Stimulated activated CD8-positive, alpha-beta memory T cell treated with anti-CD3 and anti-CD28 coated beads, Interleukin-7, amount 100 ng/mL, for 1 hour (primary cell): ENCODE measurements at places on chromosomes 2 and 18.

- DNase-seq: no peak
Observed at GRCh38 chr2:105073591-105073990, 35.7 kb downstream of the MRPS9 start.

DNA sequence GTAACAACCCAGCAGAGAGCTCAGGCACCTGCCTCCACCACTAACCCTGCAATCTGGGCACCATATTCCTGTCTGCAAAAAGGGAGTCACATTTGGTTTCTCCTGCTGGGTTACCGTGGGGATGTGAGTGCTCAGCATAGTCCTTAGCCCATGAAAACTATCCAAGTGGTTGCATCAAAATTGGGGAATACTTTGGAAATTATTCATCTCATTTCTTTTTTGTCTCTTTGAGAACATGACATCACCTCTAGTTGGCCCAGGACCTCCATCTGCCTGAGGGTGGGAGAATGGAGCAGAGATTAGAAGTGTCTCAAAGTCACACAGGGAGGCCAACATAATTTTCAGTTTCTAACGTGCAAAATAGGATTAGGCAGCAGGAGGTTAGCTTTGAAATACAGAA lies 19.3 kb upstream of the SPP2 start:
- no peak for DNase-seq

DNA sequence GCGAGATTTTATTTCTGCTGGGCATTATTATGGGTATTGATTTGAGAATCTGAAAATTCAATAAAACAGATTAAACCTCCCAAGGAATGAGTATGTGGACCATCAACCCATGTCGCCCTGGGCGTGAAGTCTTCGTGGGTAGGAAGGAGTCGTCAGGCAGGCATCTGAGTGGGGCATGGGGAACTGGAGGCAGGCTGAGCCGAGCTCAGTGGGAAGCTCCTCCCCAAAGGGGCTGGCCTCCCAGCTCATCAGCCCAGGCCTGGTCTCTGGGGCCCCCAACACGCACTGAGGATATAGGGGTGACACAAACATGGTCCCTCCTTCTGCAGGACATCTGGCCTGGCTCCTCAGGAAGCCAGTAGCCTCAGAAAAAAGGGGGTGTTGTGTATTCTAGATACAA lies 265.2 kb downstream of the TFCP2L1 start:
- no peak for DNase-seq

DNA sequence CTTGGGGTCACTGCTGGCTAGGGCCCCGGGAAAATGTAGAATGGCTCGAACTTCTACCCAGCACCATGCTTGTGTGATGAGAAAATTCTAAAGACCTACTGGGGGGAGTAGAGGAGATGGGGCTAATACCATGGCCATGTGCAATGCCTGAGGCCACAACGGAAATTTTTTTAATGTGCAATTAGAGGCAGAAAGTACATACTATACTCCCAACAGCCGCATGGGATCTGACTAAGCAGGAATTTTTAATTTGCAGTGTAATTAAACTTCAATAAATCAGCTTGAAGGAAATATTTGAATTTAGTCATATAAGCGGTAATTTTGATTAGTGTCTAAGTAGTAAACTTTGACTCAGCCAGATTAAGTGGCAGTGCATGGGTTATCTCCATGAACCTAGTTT lies 53.2 kb upstream of the CNGA3 start:
- no peak for DNase-seq

DNA sequence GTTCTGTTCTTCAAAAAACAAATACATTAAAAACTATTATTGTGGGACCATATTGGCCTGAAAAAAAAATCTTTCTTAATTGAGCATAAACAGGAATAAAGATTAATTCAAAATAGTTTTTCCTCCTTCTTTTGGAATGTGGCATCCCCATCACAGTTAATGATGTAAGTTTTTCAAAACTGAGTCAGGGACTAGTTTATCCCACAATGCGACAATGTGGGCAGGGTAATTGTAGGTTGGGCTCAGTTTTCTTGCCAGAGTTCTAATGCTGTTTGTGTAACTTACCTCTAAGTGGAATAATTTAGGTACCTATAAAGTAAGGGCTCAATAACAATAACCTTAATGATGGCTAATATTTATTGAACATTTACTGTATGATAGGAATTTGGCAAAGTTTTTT lies 82.0 kb downstream of the PMS1 start:
- DNase-seq: no peak

DNA sequence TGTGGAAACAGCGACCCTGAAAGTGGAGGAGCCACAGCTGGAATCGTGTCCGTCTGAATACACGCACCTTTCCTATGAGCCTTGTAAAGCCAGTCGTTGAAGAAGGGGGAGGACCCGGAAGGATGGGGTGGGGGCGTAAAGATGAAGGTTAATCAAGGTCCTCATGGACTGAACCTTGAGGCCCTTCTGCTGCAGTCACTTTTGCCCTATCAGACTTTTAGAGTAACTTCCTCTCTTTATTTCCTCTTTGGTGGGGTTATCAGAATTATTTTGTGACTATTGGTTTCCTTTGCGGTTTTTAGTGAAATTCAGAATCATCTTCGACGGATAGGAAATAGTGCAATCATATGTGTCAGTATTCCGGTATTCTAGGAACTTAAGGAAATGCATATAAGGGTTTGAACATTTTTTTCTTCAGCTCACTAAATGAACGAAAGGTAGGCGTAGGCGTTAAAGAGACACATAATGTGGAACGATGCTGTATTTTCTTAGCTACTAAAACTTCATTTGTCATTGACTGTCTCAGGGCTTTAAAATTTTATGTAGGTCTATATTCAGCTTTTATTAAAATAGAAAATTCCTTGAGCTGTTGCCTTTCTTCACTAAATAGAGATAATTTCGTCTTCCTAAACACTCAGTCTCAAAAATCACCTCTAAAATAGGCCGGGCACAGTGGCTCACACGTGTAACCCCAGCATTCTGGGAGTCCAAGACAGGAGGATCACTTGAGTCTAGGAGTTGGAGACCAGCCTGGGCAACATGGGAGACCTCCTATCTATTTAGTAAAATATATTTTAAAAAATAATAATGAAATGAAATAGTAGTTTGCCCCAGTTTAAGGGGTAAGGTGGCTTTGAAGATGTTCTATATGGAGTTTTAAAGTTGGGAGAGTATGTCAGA lies 1.4 kb upstream of the YES1 start:
- no peak for DNase-seq

- DNase-seq: no peak
Observed at GRCh38 chr2:154837035-154837434, 138.5 kb downstream of the KCNJ3 start.

GRCh38 chr2:127218812-127219170 lies 1.3 kb downstream of the CYP27C1 start:
- DNase-seq: no peak

DNA sequence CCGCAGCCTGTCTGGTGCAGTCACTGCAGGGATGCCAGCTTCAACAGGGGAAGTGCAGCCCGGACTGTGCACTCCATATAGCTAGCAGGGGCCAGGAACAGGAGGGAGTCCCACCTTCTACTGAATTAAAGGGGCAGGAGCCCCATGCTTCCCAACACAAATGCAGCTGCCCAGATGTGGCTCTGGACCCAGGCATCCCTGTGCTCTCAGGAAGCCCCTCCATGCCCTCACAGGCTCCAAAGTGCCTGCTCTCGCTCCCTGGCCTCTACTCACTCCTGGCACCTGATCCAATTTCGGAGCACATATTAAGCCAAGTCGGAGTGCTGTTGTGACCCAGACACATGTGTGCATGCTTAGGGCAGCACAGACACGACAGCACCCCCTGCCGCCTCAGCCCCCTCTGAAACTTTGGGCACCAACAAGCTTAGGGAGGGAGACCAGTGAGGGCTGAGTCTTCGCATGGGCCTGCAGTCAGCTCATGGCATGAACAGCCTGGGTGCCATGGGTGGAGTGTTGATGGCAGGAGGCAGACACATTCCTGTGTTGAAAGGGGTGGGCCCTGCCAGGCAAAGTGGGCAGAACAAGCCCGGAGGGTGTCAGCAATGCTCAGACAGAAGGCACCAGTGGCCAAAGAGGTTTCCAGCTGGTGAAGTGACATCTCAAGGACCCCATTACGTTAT lies 83.5 kb downstream of the ZNF804A start:
- no peak for DNase-seq

- DNase-seq: no peak
Observed at GRCh38 chr2:189585226-189585756, 4.7 kb upstream of the SLC40A1 start.

DNA sequence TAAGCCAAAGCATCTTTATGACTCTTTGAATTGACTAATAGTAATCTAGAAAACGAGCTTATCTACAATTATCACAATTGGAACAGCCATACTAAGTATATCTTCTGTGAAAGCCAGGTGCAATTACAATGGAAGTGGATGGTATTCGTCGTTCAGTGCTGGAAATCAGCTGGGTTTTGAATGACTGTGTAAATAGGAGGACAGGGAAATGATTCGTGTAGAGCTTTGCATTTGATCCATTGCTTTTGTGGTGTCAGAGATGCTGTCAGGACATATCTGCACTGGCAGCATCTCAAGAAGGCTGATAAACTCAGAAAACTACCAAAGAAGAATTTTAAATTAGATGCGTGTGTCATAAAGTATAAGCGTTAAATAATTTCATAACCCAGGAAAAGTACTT lies 187.1 kb downstream of the ZNF407 start:
- no peak for DNase-seq

DNA sequence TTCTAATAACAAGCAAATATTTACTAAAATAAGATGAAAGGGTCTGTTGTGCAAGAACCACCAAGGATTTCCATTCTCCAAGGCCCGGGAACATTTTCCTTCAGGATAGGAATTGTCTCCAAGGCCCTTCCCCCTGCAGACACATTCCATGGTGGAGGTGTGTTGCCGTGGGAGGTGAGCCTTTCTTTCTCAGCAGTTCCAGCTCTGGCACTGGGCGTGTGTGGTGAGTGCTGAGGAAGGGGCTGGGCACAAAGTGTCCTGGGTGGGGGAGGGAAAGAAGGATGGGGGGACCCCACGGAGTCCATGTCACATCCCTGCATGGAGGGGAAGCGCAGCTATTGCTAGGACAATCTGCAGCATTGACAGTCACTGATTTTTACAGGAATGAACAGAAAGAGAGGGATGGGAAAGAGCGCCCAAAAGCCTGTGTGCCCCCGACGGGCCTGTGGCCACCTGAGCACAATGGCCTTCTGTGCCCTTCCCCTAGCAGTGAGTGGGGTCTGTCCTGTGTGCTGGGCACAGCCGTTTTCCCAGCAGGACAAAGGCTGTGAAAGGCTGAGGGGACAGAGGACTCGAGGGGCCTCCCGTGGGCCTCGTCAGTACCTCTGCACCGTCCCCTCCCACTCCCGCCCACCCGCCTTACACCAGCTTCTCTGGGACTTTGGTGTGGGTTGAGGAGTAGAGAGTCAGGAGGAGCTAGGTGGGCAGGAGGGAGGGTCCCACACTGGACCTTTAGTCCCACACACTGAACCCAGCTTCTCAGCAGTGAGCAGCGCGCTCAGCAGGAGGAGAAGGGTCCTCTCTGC lies 79.8 kb downstream of the PTGR3 start:
- no peak for DNase-seq

- no peak for DNase-seq
Observed at GRCh38 chr2:226228080-226228479, 571.5 kb downstream of the IRS1 start.

GRCh38 chr2:12282780-12283695 lies 433.7 kb upstream of the TRIB2 start:
- no peak for DNase-seq

GRCh38 chr18:13597068-13597467 lies 129.3 kb downstream of the FAM210A start:
- DNase-seq: no peak

- no peak for DNase-seq
Observed at GRCh38 chr2:231514951-231515297, 15.3 kb downstream of the NMUR1 start.

- DNase-seq: no peak
Observed at GRCh38 chr2:175309799-175310198, 128.3 kb upstream of the ATP5MC3 start.

- no peak for DNase-seq
Observed at GRCh38 chr2:103464831-103465230, 703.0 kb downstream of the TMEM182 start.

DNA sequence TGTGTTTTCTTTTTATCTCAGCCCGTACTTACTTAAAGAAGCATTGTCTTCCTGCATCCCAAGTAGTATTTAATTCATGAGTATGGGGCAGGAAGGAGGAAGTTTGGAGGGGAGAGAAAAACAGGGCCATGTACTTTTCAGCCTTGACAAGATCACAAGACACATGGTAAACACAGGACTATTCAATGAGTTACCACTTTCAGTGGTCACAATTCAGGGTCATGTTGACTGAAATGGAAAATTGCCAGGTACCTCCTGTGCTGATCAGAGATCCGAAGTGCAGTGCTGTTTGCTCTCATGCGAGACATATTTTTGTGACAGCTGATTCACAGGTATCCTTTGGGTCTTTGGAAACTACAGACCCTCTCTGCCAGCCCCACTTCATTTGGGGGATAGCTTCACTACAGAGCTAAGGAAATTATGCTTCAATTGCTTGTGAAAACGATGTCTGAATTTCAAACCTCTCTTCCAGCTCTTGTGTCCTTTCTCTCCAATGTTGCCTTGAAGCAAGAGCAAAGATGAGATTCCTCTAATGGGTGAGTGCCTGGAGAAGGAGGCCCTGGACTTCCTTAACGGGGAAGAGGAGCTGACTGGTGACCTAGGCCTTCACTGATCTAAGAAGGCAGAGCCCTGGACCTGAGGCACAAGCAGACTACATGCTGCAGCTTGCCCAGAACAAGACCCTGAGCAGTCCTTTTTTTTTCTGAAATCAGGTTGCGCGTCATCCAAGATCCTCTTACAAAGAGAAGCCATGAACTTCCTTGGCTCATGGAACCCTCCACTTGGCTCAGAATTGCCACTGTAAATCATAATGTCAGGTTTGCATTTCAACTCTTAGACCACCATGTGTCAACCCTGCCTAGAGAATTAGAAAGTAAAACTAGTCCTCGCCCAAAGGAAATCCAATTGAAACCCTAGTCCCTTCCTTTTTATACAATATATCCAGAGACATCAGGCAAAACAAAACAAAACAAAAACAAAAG lies 44.1 kb downstream of the EVA1A start:
- DNase-seq: no peak

GRCh38 chr2:196551014-196551413 lies 88.5 kb upstream of the CCDC150 start:
- DNase-seq: no peak

GRCh38 chr2:150088538-150088937 lies 398.9 kb downstream of the RND3 start:
- DNase-seq: no peak

DNA sequence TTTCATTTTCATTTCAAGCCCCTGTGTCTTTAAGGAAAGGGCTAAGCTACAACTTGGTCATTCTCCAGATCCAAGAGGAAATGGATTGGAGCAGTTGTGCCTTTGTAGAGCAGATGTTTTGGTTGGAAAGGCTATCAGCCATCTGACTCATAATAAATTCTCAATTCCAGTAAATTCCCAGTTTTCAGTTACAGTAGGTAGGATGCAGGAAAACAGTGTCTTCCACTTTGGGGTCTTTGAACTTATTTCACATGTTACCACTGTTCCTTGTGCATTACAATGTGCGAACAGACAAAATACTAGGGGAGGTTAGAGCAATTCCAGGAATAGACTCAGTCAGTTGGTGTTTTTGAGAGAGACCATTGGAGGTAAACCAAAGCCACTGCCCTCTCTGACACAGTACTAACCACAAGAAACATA lies 211.9 kb downstream of the BABAM2 start:
- DNase-seq: no peak
